ENCODE measurements at places on chromosomes 6 and 20. TPM values are rescaled to one million over a fixed set of nuclear protein-coding genes. Genes with fewer than 3 reads are reported as not detected.

Gene PRDM13
- 1.1 TPM for total RNA-seq

Gene PACRG
- not detected for total RNA-seq

Gene RHAG
- 0.07 TPM for total RNA-seq

Gene BIRC7
- 4.4 TPM for total RNA-seq

Gene TNFRSF6B
- total RNA-seq = 0.85 TPM

Gene TLDC2
- total RNA-seq = not detected

Gene C20orf204
- 0.37 TPM for total RNA-seq

Gene TRIM40
- not detected for total RNA-seq

Gene ADGB
- total RNA-seq = not detected

Gene BHLHE23
- not detected for total RNA-seq

Gene HTR1B
- total RNA-seq = not detected

Gene POU5F1
- 3.2 TPM for total RNA-seq

Gene INSM1
- total RNA-seq = not detected

Gene ARMH2
- total RNA-seq = not detected

Gene BFSP1
- total RNA-seq = 4.5 TPM

Gene KCNG1
- 30.8 TPM for total RNA-seq

Gene TREM2
- not detected for total RNA-seq

Gene CDH26
- total RNA-seq = 0.18 TPM

Gene CFAP61
- total RNA-seq = 0.45 TPM

Gene TUBE1
- total RNA-seq = 6.3 TPM

Gene STMND1
- not detected for total RNA-seq

Gene SEL1L2
- not detected for total RNA-seq

Gene SPDEF
- total RNA-seq = 2.7 TPM

Gene MCM8
- total RNA-seq = 24.0 TPM

Gene LAMA4
- total RNA-seq = 0.88 TPM

Gene LGSN
- total RNA-seq = 3.5 TPM

Gene GSTA2
- total RNA-seq = not detected

Gene NRSN1
- not detected for total RNA-seq

Gene MTFR2
- 12.1 TPM for total RNA-seq

Gene SLC22A3
- total RNA-seq = 35.7 TPM

Gene ISM1
- 0.42 TPM for total RNA-seq

Gene SLC25A27
- total RNA-seq = 0.09 TPM

Gene CTCFL
- total RNA-seq = not detected

Gene ELOVL4
- total RNA-seq = 1.5 TPM

Gene PNLDC1
- not detected for total RNA-seq

Gene CALHM4
- total RNA-seq = not detected

Gene SLC22A7
- not detected for total RNA-seq

Gene SLC13A3
- total RNA-seq = 0.09 TPM

Gene RPS6KA2
- 0.20 TPM for total RNA-seq

Gene MOCS3
- total RNA-seq = 6.3 TPM

Gene CLDN20
- total RNA-seq = not detected

Gene TFAP2B
- not detected for total RNA-seq

Gene NOX3
- not detected for total RNA-seq

Gene ANGPT4
- total RNA-seq = 0.03 TPM

Gene SLC35D3
- total RNA-seq = 0.07 TPM

Gene ZGPAT
- 22.0 TPM for total RNA-seq

Gene ATP6V1G2
- 0.62 TPM for total RNA-seq

Gene SPATA2
- 8.0 TPM for total RNA-seq

Gene SIM1
- not detected for total RNA-seq

Gene GSS
- 56.7 TPM for total RNA-seq

Gene RSPH3
- 4.4 TPM for total RNA-seq

Gene FBXL4
- 7.1 TPM for total RNA-seq

Gene CRISP3
- not detected for total RNA-seq

Measured in A549 treated with CpdA at 1 μM for 4 hours (cell line).